Left renal pelvis (tissue), 4 donors: ENCODE measurements at places on chromosomes 6 and 20. TPM values are rescaled to one million over a fixed set of nuclear protein-coding genes. Genes with fewer than 3 reads are reported as not detected.

DNA sequence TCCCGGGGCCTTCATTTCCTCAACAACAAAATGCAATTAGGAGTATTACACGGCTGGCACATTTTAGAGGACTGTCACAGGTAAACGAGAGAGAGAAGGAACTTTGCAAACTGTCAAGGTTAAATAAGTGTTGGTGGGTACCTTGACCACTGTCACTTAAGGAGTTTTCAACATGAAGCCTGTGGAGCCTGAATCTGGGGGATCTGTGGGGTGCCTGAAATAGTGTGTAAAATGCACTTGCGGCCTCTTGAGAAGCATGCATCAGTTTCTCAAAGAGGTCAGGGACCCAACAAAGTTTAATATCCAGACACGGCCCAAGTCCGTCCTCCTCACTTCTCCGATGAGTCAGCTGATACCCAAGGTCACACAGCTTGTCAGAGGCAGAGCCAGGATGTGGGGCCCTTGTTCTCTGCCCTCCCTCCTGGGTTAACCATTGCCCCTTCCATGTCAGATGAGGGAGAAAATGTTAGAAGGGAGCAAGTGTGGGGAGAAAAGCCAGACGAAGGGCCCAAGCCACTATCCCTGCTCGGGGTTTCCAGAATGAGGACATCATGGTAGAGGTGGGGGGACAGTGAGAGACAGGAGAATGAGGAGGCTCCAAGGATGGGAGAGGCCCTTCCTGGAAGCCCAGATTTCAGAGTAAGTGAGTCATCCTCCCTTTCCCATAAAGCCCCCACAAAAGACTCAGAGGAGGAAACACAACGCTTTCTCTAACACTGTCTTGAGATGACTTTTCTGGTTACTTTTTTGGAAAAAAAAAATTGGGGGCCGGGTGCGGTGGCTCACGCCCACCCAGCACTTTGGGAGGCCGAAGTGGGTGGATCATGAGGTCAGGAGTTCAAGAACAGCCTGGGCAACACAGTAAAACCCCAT lies 42.2 kb downstream of the C6orf132 start:
- no peak for DNase-seq

RIPOR3 gene
- 5.4 TPM for polyA plus RNA-seq

- no peak for DNase-seq
Observed at GRCh38 chr20:11986954-11987353, 69.3 kb downstream of the BTBD3 start.

FILIP1 gene
- polyA plus RNA-seq = 2.9 TPM

DNA sequence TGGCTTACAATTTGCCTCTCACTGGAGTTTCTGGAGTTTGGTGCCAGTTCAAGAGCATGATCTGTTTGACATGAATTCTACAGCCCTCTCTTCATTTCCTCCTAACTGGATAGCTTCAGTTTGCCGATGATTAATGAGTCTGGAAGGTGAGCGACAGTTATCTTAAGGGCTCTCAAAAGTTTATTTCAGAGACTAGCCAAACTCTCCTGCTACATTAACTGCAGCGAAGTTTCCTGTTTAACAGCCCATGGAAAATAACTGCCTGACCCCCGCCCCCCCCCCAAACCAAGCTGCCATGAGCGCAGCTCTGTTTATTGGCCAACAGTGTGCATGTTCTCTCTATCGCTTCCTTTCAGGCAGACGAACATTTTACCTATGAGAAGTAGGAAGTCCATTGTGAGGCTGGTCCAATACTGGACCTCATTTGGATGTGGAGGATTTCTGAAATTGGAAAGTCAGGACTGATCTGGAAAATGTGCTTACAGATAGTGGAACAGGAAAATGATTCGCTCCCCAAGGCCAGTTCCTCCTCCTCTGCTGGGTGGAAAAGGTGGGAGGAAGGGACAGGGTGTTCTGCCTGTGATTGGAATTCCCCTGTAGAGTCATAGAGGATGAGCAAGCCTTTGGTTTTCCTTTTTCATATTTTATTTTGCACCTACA lies 522.2 kb upstream of the JAG1 start:
- no peak for DNase-seq
